AG08395 (cell line): ENCODE measurements at places on chromosomes 12 and 14.

- DNase-seq: no peak
Measured at GRCh38 chr14:32012062-32012461, 65.0 kb upstream of the ARHGAP5 start.

GRCh38 chr14:71533390-71533789 lies 398.8 kb upstream of the RGS6 start:
- no peak for DNase-seq

DNA sequence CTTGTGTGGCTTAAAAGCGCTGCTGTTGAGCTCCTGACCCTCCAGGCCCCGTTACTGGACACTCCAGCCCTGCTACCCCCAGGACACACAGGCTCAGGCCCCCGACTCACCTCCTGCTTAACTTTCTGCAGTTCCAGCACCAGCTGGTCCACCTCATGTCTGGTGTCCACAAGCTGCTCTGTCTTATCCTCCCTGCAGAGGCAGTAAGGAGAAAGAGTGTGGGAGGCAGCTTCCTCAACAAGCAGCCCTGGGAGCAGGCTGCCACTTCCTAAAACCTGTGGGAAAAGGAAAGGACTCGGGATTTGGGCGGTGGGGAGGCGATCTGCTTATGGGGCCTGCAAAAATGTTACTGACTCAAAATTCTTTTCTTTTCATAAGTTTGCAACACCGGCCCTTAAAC lies 79.2 kb downstream of the CCDC88C start:
- no peak for DNase-seq

- DNase-seq: peak; percentile 39
Measured at GRCh38 chr14:92105073-92105892, 1.1 kb downstream of the ATXN3 start.

GRCh38 chr12:43758247-43758727 lies 303 bp downstream of the PUS7L start:
- peak; percentile 44 for DNase-seq

DNA sequence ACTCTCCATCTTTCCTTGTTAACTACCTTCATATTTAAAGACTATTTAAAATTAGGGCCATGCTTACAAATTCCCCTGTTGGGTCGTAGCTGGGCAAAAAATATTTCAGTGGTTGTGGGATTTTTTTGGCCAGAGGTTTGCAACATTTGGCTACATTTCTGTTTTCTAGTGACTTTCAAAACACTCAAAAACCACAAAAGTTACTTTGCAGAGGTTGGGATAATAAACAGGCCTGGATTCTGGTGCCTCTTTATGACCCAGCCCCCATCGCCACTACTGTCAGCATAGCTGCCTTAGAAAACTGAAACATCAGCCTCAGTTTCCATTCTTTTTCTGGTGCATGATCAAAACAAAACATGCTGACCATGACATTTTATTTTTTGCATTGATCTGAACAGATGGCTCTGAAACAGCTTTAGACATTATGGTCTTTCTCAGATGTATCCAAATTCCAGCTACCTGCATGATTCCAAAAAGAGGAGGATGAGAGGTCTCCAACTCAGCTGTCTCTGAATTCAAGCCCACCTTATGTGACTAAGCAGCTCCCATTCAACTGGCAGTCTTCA lies 5.2 kb downstream of the DPF3 start:
- peak; percentile 31 for DNase-seq

DNA sequence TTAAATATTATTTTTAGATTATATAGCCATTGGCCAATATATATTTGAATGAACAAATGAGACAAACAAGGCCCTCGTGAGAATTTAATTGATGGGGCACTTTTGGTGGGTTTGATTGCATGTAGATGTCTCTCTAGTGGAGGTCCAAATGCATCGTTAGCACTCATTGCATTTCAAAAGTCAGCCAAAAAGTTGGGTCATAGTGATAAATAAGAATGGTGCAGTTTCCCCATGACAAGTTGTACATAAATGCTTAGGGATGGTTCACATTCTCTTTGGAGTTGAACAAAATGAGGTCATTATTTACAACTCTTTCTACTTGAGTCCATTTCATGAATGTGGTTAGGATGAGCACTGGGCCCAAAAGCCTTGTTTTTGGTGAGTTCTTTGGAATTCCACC lies 1.0 kb downstream of the BEST3 start:
- DNase-seq: no peak

GRCh38 chr12:54657105-54657607 lies 9.0 kb upstream of the DCD start:
- no peak for DNase-seq

- DNase-seq: no peak
Measured at GRCh38 chr12:120830052-120830940, 73.9 kb downstream of the SPPL3 start.

- DNase-seq: no peak
Measured at GRCh38 chr14:53956427-53957201, at the start of gene BMP4. Gene BMP4, minus strand, starts transcription at chr14:53956825. Its CDS starts 4,603 bp downstream, at chr14:53952222.

DNA sequence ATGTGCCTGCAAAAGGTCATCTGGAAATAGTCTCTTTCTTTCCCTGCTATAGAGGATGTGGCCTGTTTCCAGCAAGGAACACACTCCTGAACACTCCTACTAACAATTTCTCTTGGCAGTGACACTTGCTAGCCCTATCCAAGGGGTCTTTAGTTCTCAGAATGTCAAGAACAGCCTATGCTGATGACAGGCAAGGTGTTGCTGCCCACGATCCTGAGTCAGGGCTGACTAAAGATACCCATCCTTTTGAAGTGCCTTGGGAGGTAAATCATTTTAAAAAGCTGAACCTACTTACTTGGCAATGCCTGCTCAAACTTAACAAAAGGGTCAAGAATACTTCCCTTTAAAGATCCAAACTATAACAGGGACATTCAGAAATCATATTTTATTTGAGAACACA lies 1146.4 kb downstream of the VRK1 start:
- no peak for DNase-seq

DNA sequence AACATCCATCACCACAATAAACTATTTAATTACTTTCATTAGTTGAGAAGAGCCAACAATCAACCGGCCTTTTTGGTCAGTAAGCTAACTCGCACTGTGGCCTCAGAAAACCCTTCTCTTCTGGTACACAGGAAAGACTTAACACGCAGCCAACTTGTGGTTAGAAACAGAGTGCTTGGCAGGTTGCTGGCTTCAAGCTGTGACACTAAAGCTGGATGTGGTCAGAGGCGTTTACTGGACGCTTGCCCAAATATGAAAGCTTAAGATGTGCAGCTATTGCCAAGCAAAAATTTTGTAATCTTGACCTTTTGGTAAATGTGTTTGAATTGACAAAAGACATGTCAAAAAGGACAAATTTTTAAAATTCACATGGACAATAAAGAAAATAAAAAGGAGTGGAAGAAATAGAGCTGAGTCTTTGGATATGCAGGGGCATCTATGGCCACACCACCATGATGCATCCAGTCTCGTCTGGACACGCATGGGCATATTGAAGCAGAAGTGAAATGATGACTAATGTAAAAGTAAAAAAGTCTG lies 2.6 kb upstream of the KLRK1 start:
- peak; percentile 76 for DNase-seq

DNA sequence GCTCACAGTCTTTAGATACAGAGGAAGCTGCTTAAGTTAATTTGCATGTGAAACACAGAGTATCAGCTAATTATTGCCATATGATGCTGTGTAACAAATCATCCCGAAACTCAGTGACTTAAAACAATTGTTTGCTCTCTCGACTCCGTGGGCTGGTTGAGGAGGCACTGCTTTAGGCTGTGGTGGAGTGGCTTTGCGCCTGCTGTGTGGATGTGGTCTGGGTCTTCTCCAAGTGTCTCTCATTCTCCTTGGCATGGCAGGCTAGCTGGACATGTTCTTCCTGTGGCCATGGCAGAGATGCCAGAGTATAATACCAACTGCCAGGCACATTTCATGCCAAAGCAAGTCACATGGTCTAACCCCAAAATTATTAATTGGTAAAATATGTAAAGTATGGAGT lies 40.9 kb downstream of the PELI2 start:
- DNase-seq: no peak
